ENCODE measurements at places on chromosomes 12 and 14.

DNA sequence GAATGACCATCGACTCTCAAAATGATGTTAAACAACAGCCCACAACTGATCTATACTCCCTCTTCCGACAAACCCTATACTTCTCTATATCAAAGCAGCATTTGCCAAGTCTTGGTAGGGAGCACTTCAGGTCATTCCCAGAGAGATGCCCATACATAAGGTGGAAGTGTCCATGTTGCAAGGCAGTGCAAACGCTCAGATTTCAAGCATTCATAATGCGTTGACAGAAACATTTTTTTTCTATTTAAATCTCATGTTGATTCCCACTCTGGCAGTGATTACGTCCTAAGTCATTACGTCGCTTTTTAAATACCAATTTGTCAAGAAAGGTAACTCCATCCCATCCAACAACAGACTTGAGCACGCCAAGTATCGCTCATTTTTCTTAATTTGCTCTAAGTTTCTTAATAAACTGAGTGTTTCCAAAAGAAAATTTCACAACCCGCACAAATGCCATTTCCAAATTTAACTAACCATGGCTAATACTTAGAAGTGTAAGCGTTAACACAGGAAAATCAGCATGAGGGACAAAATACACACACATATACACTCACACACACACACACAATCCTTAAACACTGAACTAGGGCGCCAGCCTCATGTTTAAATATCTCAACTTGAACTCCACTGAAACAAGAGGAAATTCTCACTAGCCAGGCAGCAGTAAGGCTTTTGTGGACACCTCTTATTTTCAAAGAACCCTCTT lies 1.1 kb downstream of the GXYLT1 start:
- DNase-seq: no peak

DNA sequence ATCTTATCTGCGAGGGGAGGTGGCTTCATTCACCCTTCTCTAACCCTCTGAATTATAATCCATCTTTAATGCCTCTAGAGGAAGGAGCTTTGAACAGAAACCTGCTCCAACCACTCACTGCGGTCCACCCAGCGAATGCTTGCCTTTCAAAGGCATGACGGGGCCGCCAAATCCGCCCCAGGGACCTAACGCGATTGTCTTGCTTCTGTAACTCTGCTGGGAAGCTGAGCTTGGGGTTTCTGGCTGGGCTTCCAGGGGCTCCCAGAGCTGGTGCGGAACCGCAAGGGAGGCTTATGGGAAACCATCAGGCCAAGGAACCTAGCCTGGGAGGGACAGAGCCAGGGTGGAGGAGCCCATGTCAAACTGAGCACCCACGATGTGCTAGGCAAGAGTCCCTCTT lies 231.2 kb upstream of the LHX5 start:
- no peak for DNase-seq

DNA sequence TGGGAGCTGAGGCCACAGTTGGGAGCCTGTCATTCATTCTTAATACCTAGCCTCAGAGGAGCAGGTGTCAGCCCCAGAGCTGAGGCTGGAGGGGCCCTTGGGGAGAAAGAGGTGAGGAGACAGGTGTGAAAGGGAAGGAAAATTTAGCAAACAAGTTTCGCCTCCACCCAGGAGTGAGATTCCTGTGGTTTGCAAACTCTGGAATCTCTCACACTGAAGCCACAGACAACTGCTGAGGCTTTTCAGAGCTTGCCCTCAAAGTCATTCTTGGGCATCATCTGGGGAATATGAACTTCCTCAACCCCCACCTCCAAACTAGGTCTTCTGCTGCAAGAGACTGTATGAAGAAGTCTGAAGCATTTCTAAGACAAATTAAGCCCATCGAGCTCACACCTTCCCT lies 589.5 kb upstream of the TBX3 start:
- DNase-seq: no peak

GRCh38 chr14:104788873-104789663 lies 6.5 kb downstream of the AKT1 start:
- DNase-seq: no peak

DNA sequence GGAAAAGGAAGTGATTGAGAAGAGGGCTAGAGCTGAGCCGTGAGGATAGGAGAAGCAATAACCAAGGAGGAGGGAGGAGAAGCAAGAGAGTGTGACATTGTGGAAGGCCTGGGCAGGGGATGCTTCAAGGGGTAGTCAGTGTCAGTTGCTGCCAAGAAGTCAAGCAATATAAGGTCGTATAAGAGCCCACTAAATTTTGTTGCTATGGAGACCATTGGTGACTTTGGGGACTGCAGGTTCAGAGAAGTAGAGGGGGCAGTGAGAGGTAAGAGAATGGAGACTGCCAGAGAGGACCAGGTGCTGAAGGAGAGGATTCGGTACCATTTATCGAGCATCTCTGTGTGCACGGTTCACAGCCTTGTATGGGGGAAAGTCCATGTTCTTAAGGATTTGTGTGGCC lies 3.1 kb upstream of the ATXN3 start:
- DNase-seq: no peak

DNA sequence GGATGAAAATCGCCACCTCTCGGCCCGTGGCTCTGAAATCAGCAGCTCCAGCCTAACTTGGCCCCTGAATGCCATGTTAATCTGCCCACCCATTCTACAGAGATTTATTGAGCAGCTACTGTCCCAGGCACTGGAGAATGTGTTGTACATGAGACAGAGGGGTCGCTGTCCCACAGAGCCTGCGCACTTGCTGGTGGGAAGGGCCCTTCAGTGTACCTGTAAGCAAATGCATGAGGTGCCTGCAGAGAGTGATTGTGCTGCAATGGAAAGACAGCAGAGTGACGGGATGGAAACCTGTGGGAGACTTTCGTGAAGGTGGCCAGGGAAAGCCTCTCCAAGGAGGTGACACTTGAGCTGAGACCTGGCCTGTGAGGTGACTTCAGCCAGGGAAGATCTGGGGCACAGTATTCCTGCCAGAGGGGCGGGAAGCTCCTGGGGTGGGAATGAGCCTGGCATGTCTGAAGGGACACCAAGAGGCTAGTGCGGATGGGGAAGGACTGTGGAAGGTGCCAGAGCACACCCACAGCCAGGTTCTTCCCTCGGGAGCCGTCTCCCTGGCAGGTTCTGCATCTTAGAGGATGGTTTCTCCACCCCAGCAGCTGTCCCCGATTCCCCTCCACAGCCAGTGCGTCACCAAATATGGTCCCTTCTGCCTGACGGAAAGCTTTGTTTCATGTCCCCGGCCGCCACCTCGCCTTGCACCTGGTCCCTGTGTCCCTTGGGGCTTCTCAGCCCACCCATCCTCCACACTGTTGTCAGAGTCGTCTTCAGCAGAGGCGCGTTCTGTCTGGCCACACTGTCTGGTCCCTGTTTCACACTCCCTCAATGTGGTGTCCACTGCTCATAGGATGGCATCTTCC lies 8.7 kb downstream of the SMIM41 start:
- peak; percentile 51 for DNase-seq

DNA sequence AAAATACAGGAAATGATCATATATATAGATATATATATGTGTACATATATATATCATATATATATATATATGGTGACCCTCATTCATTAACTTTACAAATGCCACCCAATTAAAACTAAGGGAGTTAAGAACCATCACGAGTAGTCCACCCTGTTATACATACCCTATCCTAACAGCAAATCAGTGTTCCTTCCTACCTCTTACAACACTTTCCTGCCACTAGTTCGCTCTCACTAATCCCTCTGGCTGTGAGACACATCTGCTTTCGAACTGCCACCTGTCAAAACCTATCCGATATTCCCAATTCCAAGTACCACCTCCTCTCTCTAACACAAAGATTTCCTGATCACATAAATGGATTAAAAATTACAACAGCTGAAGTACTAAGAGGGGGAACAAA lies 100.5 kb downstream of the EEA1 start:
- no peak for DNase-seq

DNA sequence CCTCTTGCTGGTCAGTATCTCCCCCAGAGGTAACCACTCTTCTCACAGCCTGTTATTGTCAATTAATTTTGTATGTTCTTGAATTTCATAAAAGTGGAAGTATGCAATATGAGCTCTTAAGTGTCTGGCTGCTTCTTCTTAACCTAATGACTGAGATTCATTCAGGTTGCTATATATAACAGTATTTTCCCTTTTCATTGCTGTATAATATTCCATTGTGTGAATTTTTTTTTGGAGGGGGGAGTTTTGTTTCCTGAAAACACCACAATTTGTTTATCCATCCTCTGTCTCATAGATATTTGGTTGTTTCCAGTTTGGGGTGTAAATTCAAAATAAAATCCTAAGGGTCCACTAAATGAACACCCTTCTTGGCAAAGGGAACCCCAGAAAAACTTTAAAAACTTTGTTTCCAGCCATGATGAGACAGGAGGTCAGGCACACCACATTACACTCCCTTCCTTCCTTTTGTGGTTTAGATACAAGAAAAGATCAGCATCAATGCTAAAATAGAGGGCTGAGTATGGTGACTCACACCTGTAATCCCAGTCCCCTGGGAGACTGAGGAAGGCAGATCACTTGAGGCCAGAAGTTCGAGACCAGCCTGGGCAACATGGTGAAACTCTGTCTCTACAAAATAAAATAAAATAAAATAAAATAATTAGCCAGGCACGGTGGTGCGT lies 4.1 kb upstream of the DAO start:
- no peak for DNase-seq

- no peak for DNase-seq
These were observed 53.6 kb downstream of the SPATA7 start for GRCh38 chr14:88439088-88439487.

- DNase-seq: no peak
These were observed 10.1 kb downstream of the KRT80 start for GRCh38 chr12:52181746-52182145.

- no peak for DNase-seq
These were observed 129.0 kb downstream of the AACS start for GRCh38 chr12:125194163-125194773.

DNA sequence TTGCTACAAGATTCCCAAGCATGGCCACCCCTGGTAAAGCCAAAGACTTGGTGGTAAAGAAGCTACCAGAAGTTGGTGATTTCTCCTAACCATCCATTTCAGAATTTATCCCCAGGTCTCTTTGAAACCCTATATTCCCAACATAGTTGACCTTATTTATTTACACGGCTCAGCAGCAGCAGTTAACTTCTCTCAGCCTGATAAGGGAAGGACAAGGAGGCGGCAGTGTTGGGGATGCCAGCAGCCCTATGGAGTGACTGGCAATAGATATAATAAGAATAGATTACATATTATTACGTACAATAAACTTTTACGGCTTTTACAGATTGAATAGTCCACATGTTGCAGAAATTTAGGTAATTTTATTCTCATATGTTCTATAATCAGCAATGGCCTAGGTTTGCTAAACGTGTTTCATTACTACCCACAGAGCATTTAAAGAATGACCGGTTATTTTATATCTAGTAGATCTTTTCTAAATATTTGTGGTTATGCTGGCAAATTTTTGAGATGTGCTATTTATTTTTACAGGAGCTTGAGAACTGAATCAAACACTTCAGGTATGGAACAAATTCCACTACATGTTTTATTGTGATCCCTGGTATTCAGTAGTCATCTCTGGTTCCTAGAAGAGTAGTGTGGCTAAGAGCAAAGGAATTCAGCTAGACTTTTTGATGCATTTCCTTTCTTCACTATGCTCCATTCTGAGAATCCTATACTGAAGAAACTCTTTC lies 19.8 kb upstream of the PALS1 start:
- no peak for DNase-seq

Measured in CD4-positive, alpha-beta T cell treated with Interferon gamma for 1 hour (primary cell).